ENCODE measurements at places on chromosomes 2 and 18.

- DNase-seq: no peak
Observed at GRCh38 chr2:216849987-216850386, 9.9 kb downstream of the TNP1 start.

DNA sequence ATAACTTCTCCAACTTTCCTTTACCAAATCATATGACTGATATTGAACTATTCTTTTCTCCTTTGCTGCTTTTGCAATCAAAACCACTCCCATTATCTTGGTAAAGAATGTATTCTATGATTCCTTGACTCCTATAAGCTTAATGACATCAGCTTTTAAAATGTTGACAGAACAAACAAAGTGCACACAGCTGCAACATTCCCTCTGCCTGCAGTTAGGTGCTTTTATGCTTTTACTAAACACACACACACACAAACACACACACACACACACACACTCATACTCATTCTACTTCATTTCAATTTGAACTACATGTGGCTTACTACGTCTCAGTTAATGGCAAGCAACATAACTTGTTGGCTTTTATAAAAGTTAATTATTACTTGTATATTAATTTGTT, 946.6 kb downstream of the DPP10 start:
- no peak for DNase-seq

DNA sequence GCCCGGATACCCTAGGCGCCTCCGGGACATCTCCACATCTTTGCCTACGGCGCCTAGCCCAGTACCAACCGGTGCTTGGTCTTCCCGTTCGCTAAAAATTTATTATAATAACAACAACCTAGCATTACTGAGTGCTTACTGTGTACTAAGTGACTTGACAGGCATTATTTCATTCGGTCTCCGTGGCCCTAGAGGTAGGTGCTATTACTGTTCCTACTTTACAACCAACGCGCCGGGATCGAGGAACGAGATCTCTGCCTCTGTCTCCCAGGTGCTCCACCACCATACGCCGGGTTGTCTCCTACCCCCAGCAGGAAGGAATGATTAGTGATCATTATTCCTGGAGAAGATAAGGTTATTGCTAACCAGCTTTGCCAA, 657 bp upstream of the BIN1 start:
- DNase-seq: peak; percentile 26

- no peak for DNase-seq
Observed at GRCh38 chr2:71995067-71995665, 152.5 kb downstream of the CYP26B1 start.

- DNase-seq: no peak
Observed at GRCh38 chr2:16663121-16663905, 2.3 kb downstream of the CYRIA start.

All from omental fat pad (tissue), 4 donors.